ENCODE measurements at places on chromosomes 16 and 17. TPM values are rescaled to one million over a fixed set of nuclear protein-coding genes. Genes with fewer than 3 reads are reported as not detected.

ALOX12B gene
- total RNA-seq: not detected

HID1 gene
- total RNA-seq: 10.1 TPM

ITGAX gene
- total RNA-seq: not detected

TMEM11 gene
- total RNA-seq: 20.4 TPM
